Gastrocnemius medialis (tissue), 4 donors: ENCODE measurements at places on chromosomes 1 and 21. TPM values are rescaled to one million over a fixed set of nuclear protein-coding genes. Genes with fewer than 3 reads are reported as not detected.
A peak's percentile ranks its signal among the peaks of the same experiment; 100 is the strongest.

DNA sequence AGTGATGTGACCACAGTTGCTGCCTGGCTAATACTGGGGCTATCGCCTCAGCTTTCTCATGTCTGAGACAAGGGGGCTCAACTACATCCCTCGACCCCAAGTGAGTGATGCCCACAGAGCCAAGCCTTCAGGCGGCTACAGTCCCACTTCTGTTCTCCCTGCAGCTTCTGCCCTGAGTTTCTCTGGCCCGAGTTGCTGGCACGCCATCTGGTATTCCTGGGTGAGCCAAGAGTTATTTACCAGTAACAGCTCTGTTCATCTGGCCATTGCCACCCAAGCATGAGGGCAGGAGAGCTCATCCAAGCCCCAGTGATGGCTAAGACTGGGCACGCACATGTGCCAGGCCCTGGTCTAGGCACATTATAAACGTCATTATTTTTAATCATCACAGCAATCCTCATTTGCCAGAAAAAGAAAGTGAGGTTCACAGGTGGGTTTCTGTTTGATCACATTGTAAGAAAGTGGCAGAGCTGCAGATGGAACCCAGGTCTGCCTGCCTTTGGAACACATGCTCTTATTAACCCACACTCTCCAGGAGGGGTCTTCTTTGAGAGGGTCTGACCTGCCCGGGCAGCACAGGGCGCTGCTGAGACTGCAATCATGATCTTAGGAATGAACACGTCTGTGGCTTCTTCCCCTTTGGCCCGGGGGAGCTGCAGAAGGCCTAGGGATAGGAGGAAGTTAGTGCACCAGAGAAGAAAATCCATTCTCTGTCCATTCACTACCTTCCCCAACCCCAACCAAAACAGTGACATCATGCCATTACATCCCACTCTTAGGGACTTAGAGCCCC is 27.5 kb downstream of the KCND3 start:
- no peaks in the 10 kb centered on the region for H3K27me3 ChIP-seq
- no peak overlapping the region for H3K4me3 ChIP-seq
- peaks cover 19% of the 10 kb centered on the region for H3K4me1 ChIP-seq
- H3K27ac ChIP-seq, result no peak overlapping the region
- peak; percentile 26 for DNase-seq

DNA sequence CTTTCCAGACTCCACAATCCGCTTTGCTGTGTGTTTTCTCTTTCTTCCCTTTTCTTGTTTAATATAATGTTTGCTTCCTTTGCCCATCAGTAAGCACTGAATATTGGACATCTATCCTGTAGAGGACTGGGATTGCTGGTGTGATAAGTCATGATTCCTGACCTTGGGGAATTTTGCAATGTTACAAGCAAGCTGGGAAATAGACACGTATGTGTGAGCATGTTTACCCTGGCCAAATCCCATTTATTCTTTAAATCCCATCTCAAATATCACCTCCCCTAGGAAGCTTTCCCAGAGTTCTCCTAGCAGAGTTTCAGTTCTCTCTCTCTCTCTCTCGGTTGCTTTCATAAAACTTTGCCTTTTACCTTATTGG is 155.3 kb downstream of the ROR1 start:
- H3K27ac ChIP-seq, result peak overlapping the region; percentile 82
- no peak overlapping the region for H3K4me3 ChIP-seq
- H3K4me1 ChIP-seq, result peaks cover 26% of the 10 kb centered on the region
- no peak for DNase-seq
- no peaks in the 10 kb centered on the region for H3K36me3 ChIP-seq

DNA sequence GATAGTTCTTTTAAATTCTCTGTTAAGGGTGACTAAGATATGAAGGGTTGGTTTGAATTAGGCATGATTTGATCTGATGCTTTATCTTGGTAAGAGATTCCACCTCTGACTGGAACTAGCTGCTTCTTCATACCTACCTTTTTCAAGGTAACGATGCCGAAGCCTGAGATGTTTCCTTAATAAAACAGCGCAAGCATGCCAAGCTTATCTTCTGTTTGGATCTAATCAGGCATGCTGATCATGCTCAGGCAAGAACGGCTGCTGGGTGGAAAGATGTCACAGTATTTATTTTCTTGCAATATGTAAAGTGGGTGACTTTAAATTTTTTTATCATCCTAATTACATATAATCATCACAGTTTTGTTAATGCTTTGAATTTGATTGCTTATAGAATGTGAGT is 148.7 kb downstream of the ADGRL2 start:
- H3K27ac ChIP-seq, result no peak overlapping the region
- no peaks in the 10 kb centered on the region for H3K4me1 ChIP-seq
- no peaks in the 10 kb centered on the region for H3K27me3 ChIP-seq
- no peak overlapping the region for H3K4me3 ChIP-seq

DNA sequence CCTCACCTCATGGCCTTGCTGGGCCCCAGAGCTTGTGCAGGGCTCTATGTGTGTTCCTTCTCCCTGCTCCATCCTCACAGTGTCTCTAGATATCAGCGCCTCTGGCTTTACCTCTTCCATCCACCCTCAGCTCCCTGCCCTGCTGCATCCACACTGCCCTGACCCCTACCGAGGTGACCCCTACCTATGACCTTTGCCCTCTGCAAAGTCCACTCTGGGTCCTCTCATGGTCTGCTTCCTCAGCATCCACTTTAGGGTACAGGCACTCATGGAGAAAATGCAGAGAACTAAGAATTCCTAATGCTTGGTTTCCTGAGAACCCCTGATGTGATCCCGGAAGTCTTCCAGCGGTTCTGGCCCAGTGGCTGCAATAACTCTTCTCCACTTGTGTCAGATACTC is 46.9 kb upstream of the PAXBP1 start:
- no peak for DNase-seq
- H3K27ac ChIP-seq, result no peak overlapping the region
- H3K4me3 ChIP-seq, result no peak overlapping the region
- no peaks in the 10 kb centered on the region for H3K27me3 ChIP-seq
- no peaks in the 10 kb centered on the region for H3K36me3 ChIP-seq

DNA sequence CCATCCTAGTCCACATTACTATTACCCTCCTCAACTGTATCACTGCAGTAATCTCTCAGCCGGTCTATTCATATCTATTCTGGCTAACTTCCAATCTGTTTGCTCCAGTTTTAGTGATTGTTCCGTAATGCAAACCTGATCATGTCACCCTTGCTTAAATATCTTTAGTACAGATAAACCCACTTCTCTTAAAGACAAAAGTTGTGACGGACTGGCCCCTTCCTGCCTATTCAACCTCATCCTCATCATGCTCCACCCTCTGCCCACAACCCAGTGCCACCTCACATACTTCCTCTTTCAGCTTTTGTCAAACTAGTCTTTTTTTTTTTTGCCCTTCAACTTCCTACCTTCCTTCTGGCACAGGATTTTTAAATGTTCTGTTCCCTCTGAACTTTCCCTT is 2.8 kb upstream of the C1orf162 start:
- H3K27me3 ChIP-seq, result no peaks in the 10 kb centered on the region
- DNase-seq, result peak; percentile 20
- H3K4me1 ChIP-seq, result no peaks in the 10 kb centered on the region
- no peak overlapping the region for H3K4me3 ChIP-seq
- no peak overlapping the region for H3K27ac ChIP-seq

Gene SYT2
- not detected for total RNA-seq

DNA sequence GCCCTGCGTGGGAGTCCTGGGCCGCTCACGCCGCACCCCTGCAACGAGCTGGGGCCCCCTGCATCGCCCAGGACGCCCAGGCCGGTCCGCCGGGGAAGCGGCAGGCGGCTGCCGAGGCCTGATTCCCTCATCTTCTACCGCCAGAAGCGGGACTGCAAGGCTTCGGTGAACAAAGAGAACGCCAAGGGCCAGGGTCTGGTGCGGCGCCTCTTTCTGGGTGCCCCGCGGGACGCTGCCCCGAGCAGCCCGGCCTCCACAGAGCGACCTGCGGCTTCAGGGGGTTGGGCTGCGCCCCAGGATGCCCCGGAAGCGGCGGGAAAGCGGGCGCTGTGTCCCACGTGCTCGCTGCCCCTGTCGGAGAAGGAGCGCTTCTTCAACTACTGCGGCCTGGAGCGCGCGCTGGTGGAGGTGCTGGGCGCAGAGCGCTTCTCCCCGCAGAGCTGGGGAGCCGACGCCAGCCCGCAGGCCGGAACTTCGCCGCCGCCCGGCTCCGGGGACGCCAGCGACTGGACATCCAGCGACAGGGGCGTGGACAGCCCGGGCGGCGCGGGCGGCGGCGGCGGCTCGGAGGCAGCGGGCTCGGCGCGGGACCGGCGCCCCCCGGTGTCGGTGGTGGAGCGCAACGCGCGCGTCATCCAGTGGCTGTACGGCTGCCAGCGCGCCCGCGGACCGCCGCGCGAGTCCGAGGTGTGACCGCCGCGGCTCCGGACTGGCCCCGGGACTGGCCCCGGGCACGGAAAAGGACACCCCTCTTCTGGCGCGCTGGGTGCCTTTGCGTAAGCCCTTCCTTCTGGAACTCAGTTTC is 2.7 kb downstream of the FAM110D start:
- no peaks in the 10 kb centered on the region for H3K27me3 ChIP-seq
- H3K4me1 ChIP-seq, result peaks cover 7% of the 10 kb centered on the region
- peak; percentile 36 for DNase-seq
- peak overlapping the region; percentile 87 for H3K27ac ChIP-seq

GRCh38 chr1:223702735-223703667 is 9.3 kb upstream of the CAPN2 start:
- peaks cover 17% of the 10 kb centered on the region for H3K4me1 ChIP-seq
- no peaks in the 10 kb centered on the region for H3K36me3 ChIP-seq
- no peaks in the 10 kb centered on the region for H3K27me3 ChIP-seq
- no peak overlapping the region for H3K27ac ChIP-seq
- DNase-seq, result no peak
- H3K4me3 ChIP-seq, result no peak overlapping the region

DNA sequence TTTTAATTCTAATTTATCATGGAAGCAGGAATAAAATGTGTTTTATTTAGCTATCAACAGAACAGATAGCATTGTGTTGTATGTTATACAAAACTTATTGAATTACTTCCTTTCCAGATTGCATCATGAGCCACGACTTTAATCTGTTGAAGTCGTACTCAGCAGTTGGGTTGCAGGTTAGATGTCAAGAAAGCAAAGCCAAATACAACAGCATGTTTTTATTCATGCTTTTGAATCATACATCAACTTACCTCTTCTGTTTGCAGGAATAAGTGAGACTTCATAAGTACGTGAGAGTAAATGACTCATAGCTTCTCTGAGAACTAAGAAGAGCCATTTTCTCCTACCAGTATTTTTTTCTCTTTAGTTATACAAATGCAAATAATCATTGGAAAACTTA is 110.8 kb upstream of the ADGRL4 start:
- no peaks in the 10 kb centered on the region for H3K27me3 ChIP-seq
- H3K36me3 ChIP-seq, result no peaks in the 10 kb centered on the region
- DNase-seq, result no peak
- no peaks in the 10 kb centered on the region for H3K4me1 ChIP-seq
- H3K27ac ChIP-seq, result no peak overlapping the region
